ENCODE measurements at places on chromosomes 3 and 15. TPM values are rescaled to one million over a fixed set of nuclear protein-coding genes. Genes with fewer than 3 reads are reported as not detected.

- no peak overlapping the region for H3K27ac ChIP-seq
- H3K36me3 ChIP-seq: no peaks in the 10 kb centered on the region
- H3K4me1 ChIP-seq: peaks cover 8% of the 10 kb centered on the region
Measured at GRCh38 chr15:33125894-33126537, 68.5 kb downstream of the FMN1 start.

DNA sequence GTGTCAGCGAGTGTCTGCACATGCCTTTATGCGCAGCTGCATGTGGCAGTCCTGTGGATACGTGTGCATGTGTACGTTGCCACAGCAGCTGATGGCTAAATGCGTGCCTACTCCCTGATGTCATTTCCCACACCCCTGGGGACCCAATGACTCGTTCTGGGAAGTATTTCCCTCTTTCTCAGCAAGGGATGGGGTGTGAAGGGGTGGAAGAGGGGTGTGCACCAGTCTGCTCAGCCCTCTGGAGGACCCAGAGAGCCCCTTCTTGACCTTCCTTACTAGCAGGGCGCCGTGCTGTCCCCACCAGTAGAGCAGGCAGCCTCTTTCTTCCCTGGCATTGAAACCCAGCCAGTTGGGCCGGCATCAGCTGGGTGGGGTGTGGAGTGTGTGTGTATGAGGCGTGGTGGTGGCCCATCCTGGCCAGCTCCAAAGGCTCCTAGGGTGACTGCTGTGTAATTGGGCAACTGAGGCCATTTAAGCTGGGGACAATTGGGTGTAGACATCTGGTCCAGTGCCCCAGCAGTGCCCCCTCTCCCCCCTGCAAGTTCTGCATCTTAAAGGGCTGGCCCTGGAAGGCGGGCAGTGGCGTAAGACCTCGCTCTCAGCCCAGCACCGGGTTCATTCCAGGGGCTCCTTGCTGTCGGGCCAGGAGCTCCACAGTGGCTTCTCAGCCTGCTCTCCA lies 19.2 kb downstream of the SNX33 start:
- H3K4me3 ChIP-seq: no peak overlapping the region
- peak overlapping the region; percentile 78 for H3K27ac ChIP-seq
- no peaks in the 10 kb centered on the region for H3K27me3 ChIP-seq
- DNase-seq: peak; percentile 47

- no peaks in the 10 kb centered on the region for H3K27me3 ChIP-seq
- peaks cover 1% of the 10 kb centered on the region for H3K4me1 ChIP-seq
- no peak for DNase-seq
- no peaks in the 10 kb centered on the region for H3K36me3 ChIP-seq
Measured at GRCh38 chr15:67855842-67856241, 16.0 kb upstream of the RNU6-1 start.

ZIC1 gene
- total RNA-seq: not detected

GRCh38 chr3:128572644-128573105 lies 77.9 kb downstream of the RPN1 start:
- DNase-seq: no peak
- H3K27me3 ChIP-seq: peaks cover 25% of the 10 kb centered on the region
- no peak overlapping the region for H3K27ac ChIP-seq
- no peak overlapping the region for H3K4me3 ChIP-seq
- peaks cover 10% of the 10 kb centered on the region for H3K4me1 ChIP-seq
- H3K36me3 ChIP-seq: no peaks in the 10 kb centered on the region

SLC28A1 gene
- not detected for total RNA-seq

DLEC1 gene
- 6.9 TPM for total RNA-seq

DNA sequence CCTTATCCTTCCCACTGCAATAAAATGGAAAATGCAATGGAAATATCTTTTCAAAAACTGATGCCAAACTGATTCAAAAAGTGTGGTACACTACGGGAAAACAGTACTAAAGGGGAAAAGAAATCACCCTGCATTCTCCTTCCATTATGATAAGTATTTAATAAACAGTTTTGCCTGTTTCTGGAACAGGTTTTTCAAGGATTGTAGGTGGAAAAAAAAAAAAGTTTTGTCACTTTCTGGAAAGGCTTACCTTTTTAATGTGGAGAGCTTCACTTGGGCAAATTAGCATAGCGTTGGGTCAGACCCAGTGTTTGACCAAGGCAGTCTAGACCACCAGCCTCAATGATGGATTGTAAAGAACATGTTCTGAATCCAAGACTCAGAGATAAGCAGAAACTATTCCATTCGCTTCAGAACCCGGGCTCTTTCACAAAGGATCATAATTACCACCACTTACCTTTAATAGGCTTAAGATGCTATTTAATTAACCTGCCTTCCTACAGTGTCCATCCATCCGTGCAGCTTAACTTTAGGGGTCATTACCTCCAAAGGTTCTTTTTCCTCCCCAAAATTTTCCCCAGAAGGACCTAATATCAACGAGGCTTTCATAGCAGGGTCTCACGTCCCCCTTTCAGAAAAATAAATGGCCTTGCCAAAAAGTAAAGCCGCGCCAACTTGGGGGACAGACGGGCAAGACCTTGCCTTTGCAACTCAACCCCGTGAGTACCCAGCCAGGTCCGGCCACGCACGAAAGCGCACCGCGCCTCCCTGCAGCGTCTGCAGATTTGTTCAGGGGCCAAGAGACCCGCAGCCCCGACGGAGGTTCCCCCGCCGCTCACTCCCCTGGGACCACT lies 1.0 kb downstream of the DCBLD2 start:
- no peaks in the 10 kb centered on the region for H3K4me1 ChIP-seq
- no peak for DNase-seq
- peak overlapping the region; percentile 94 for H3K4me3 ChIP-seq
- H3K27me3 ChIP-seq: no peaks in the 10 kb centered on the region
- peak overlapping the region; percentile 98 for H3K27ac ChIP-seq
- H3K36me3 ChIP-seq: no peaks in the 10 kb centered on the region

EFCC1 gene
- 1.9 TPM for total RNA-seq

CCR1 gene
- total RNA-seq: 25.2 TPM

LRRC49 gene
- total RNA-seq: 11.1 TPM

ASB14 gene
- total RNA-seq: not detected

DNA sequence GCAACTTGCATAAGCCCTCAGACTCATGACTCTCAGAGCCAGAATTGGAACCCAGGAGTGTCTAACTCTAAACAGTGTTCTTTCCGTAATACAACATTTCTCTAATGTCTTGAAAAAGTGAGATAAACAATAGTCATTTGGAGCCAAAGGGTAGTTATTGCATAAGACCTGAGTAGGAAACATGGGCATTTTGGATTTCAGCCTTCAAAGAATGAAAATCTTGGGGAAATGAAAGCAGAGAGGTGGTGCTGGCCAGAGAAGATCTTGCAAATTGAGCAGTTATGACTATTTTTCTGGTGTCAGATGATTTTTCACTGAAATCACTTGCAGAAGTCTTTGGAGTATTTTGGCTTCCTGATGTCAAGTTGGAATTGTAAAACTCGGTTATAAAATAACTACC lies 379.4 kb downstream of the DIPK2A start:
- no peaks in the 10 kb centered on the region for H3K4me1 ChIP-seq
- no peaks in the 10 kb centered on the region for H3K36me3 ChIP-seq
- H3K4me3 ChIP-seq: no peak overlapping the region
- no peak overlapping the region for H3K27ac ChIP-seq
- no peak for DNase-seq
- no peaks in the 10 kb centered on the region for H3K27me3 ChIP-seq

GRCh38 chr3:102790747-102791325 lies 356.0 kb downstream of the ZPLD1 start:
- H3K36me3 ChIP-seq: no peaks in the 10 kb centered on the region
- no peak overlapping the region for H3K4me3 ChIP-seq
- no peaks in the 10 kb centered on the region for H3K27me3 ChIP-seq
- H3K27ac ChIP-seq: no peak overlapping the region

ARPC4 gene
- 96.4 TPM for total RNA-seq

- H3K4me3 ChIP-seq: no peak overlapping the region
- no peaks in the 10 kb centered on the region for H3K27me3 ChIP-seq
- DNase-seq: no peak
- H3K4me1 ChIP-seq: peaks cover 38% of the 10 kb centered on the region
- H3K27ac ChIP-seq: no peak overlapping the region
Measured at GRCh38 chr15:70669006-70669602, 94.3 kb downstream of the UACA start.

DNA sequence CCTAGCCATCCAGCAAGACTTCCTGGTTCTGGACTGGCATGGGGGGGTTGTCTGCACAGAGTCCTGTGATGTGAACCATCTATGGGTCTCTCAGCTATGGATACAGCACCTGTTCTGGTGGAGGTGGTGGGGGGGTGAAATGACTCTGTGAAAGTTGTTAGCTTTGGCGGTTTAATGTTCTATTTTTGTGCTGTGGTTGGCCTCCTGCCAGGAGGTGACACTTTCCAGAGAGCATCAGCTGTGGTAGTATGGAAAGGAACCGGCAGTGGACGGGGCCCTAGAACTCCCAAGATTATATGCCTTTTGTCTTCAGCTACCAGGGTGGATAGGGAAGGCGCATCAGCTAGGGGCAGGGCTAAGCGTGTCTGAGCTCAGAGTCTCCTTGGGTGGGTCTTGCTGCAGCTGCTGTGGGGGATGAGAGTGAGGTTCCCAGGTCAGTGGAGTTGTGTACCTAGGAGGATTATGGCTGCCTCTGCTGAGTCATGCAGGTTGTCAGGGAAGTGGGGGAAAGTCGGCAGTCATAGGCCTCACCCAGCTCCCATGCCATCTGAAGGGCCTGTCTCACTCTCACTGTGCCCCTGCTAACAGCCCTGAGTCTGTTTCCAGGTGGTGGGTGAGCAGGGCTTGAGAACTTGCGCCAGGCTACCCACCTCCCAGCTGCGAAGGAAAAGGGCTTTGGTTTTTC lies 7.1 kb upstream of the LARS2 start:
- no peaks in the 10 kb centered on the region for H3K4me1 ChIP-seq
- H3K4me3 ChIP-seq: no peak overlapping the region
- H3K27me3 ChIP-seq: no peaks in the 10 kb centered on the region
- no peaks in the 10 kb centered on the region for H3K36me3 ChIP-seq
- H3K27ac ChIP-seq: no peak overlapping the region

- H3K4me3 ChIP-seq: no peak overlapping the region
- peaks cover 5% of the 10 kb centered on the region for H3K4me1 ChIP-seq
- H3K36me3 ChIP-seq: peaks cover 8% of the 10 kb centered on the region
Measured at GRCh38 chr3:129829640-129830039, 63.9 kb downstream of the TMCC1 start.

ADAMTS9 gene
- total RNA-seq: 90.2 TPM

CCR5 gene
- total RNA-seq: 1.2 TPM

SCN11A gene
- total RNA-seq: 0.21 TPM

GRCh38 chr3:151236736-151237135 lies 33.7 kb upstream of the GPR171 start:
- H3K4me1 ChIP-seq: no peaks in the 10 kb centered on the region
- no peak for DNase-seq
- no peaks in the 10 kb centered on the region for H3K27me3 ChIP-seq
- H3K27ac ChIP-seq: no peak overlapping the region
- no peak overlapping the region for H3K4me3 ChIP-seq

DNA sequence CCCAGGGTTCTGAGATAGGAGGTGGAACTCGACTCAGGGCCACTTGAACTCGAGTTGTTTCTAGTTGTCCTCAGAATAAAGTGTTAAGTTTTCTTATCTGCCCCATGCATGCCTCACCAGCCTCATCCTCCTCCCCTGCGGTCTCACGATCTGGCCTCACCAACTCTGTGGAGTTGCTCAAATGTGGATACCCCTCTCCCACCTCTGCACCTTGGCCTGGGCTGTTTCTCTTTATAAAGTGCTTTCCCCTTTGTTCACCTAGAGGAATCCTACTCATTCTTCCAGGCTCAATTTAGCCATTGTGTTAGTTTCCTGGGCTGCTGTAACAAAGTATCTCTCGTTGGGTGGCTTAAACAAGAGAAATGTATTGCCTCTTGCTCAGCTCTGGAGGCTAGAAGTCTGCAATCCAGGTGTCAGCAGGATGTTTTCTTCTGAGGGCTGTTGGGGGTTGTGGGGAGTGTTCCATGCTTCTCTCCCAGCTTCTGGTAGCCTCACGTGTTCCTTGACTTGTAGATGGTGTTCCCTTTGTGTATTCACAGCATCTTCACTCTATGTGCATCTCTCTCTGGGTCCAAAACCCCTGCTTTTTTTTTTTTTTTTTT lies 100.7 kb downstream of the MEX3B start:
- H3K4me1 ChIP-seq: no peaks in the 10 kb centered on the region
- H3K27ac ChIP-seq: no peak overlapping the region
- no peak overlapping the region for H3K4me3 ChIP-seq
- H3K27me3 ChIP-seq: no peaks in the 10 kb centered on the region
- no peaks in the 10 kb centered on the region for H3K36me3 ChIP-seq

GOLGA8M gene
- total RNA-seq: 5.9 TPM

All from tibial nerve (tissue), 4 donors.